ENCODE measurements at places on chromosomes 1 and 21.
A peak's percentile ranks its signal among the peaks of the same experiment; 100 is the strongest.

DNA sequence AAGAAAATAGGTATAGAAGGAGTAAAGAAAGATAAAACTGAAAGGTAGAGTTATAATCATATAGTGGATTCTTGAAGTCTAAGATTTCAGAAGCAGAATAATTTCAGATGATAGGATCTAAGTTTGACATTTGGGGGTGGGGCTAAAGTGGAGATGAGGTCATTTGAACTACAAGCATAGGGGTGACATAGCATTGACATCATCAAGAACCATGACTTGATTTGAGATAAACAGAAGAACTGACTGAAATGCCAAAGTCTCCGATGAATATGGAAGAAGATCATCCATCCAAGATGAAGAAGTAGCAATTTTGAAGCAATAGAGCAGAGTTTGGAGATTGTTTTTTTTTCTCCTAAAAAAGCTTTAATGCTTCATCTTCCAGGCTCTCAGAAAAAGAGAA lies 122.3 kb downstream of the MACF1 start:
- DNase-seq: no peak

DNA sequence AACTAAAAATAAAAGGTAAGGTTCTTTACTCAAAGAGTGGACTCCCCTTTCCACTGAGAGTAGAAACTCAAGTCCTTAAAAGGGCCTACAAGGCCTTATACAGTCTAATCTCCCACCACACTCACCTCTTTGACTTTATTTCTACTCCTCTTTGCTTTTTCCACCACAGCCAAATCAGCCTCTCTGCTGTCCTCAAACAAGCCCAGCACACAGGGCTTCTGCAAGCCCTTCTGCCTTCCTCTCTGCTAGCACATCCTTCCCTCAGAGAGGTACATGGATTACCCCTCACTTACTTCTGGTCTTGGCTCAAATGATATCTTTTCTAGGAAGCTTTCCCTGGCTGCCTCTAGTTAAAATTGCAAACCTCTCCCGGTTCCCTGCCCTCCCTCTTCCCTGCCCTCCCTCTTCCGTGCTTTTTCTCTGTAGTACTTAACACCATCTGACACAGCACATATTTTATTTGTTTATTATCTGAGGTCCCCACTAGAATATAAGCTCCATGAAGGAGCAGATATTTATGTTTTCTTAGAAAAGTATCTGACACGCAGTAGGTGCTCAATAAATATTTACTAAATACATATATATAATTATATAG lies 1.7 kb downstream of the LYST start:
- no peak for DNase-seq

- no peak for DNase-seq
These were observed 35.7 kb downstream of the TENT5C start for GRCh38 chr1:117641536-117641935.

DNA sequence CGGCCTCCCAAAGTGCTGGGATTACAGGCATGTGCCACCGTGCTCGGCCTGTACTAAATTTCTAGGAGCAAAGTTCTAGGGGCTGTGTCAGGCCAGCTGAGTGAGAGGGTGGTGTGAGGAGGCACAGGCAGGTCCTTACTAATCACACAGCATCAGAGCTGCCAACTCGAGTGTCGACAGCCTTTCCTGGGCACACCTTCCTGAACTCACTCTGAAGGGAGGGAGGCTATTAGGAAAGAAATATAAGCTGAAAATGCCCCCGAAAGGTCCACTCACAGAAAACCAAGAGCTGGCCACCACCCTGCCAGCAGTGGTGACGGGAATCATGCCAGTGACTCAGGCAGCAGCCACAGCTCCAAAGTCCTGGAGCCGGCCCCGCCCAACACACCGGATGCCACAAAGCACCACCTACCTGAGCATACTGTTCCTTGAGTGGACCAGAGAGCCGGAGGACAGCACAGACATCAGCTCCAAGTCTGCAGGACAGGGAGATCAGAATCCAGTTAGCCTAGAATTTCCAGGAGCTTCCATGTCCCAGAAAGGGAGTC lies 4.5 kb downstream of the PMVK start:
- DNase-seq: no peak

- DNase-seq: no peak
These were observed 147.8 kb upstream of the MAP1LC3C start for GRCh38 chr1:242146652-242147051.

DNA sequence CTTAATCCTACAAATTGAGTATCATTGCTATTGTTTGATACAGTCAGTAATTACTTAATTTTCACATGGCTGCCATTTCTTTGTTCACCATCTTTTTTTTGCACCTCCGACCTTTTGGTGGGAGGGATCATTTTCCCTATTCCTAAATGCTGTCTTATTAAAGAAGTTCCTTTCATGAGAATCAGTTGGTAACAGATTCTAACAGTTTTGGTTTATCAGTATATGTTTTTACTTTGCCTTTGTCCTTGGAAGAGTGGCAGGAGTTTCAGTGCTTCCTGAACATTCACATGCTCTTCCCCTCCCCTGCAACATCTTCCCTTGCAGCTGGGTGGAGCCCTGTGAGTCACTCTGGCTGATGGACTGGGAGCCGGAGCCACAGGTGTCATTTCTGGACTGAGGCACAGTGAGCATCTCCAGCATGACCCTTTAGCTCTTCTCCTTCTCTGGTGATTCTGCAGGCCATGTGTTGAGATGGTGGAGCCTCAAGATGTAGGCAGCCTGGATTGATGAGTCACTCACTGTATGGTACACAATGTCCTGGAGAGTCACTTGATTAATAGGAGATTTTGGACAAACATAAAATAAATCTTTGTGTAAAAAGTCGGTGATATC lies 217.7 kb downstream of the URB2 start:
- DNase-seq: peak; percentile 27

DNA sequence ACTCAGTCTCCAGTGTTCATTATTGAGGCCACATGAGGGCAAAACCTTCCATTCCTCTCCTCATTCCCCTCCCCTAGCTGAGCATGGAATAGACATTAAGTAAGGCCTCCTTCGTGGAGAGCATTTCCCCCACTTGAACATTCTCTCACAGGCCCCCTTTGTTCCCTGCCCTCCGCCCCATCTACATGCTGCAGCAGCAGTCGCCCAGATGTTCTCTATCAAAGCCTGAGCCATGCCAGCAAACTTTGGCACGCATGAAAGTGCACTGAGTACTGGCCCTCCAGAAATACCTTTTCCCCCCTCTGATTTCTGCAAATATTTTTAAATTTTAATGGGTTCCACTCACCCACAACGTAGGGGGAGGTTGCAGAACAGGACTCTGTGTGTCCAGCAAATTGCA lies 20.9 kb upstream of the GORAB start:
- no peak for DNase-seq

- no peak for DNase-seq
These were observed 33.6 kb downstream of the COL18A1 start for GRCh38 chr21:45438391-45439145.

DNA sequence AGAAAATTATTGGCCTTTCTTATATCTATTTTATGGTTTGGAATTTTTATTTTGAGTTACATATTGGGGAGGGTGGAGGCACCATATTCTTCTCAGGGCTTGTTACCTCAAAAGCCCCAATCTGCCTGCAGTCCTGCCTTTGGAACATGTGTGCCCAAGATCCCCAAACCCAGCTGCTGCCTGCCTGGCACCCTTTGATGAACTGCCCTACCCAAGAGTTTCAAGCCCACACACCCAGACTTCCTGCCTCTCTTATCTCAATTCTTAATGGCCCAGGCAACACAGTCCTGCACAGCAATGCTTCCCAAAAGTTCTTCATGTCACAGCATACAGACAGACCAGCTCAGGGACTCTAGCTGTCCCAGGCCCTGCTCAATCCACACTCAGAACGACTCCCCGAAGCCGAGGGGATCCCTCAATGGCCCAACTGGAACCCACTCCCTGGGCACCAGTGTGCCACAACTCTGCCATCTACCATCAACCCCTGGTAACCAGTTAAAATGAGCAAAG lies 19.2 kb downstream of the OLFML2B start:
- DNase-seq: no peak

DNA sequence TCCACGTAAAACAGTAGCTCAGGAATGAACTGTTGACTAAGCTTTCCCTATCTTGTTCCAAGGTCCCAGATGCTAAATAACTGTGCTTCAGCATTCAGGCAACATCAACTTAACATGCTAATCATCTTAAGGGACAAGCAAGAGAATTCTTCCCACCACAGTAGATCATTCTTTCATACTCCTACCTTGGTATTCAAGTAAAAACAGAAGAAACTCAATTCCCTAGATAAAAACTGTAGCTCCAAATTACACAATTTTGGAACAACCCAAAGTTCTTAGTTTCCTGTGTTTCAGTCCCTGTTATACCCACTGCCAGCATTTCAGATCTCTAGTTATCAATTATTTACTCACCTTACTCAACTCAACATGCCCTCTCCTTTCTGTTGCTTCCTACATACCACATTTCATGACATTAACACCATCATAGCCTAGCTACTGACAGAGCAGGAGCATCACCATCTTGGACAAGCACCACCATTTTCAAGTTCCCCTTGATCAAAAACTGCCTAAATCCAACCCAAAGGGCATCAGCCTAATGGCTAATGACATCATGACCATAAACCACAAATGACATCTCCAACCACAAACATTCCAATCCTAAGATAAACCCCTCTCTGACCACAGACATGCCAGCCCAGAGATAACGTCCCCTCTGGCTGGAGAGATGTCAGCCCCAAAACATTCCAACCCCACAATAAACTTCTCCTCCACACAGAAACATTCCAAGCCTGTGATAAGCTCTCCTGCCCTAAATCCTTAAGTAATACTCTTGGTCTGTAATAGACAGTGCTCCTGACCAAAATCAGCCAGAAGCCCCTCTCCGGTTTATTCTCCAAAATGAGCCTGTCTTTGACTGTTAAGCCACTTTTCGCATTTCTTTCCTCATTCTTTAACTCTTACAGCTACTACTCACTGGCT lies 191.2 kb downstream of the RERE start:
- no peak for DNase-seq

- no peak for DNase-seq
These were observed 41.5 kb downstream of the LHX4 start for GRCh38 chr1:180271272-180272255.

- no peak for DNase-seq
These were observed 37.6 kb upstream of the HMCN1 start for GRCh38 chr1:185696422-185697150.

GRCh38 chr1:157472056-157472701 lies 80.1 kb downstream of the FCRL5 start:
- no peak for DNase-seq

GRCh38 chr1:196685506-196685905 lies 33.7 kb downstream of the CFH start:
- no peak for DNase-seq

- DNase-seq: no peak
These were observed 19.6 kb upstream of the PIK3R3 start for GRCh38 chr1:46152016-46152415.

DNA sequence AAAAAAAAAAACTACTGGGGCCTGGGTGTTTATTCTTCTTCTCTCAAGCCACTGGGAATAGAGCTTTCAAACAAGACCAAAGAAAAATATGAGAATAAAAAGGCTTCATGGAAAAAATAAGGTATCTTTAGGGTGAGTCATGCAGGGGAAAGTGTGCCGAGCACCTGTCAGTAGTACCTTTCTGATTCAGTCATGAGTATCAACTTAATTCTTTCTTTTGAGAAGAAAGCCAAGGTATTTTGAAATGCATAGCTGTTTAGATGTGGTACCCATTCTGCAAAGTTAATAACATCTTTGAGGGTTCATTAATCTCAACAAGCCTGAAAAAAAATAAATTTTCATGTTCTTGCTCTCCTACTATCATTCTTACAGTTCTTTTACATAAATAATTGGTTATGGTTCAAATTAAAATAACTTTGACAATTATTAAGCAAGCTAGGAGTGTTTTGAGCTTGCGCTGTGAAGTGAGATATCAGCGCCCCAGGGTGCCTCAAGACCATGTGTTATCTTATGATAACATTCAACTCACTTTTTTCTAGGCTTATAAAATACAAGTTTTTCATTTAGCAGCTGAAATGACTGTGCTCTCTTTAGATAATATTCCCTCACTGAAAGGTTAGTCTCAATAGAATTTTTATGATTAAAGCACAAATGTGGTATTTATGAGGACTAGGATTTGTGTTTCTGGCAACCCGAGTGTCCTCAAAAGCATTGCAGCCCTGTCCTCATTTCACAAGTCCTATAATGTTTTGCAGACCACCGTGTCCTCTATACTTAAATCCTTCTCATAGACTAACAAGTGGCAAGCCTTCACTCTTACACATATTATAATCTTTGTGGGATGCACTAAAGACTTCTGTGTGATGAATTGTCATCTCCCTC lies 138.6 kb downstream of the SLC44A5 start:
- DNase-seq: no peak

DNA sequence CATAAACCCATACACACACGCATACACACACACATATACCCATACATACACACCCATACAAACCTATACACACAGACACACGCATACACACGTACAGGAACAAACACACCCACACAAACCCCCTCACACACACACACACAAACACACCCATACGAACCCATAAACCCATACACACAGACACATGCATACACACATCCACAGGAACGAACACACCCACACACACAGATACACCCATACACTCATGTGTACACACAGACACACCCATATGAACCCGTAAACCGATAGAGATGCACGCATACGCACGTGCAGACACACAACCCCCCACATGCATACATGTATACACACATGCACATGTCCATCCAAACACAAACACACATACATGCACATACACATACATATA lies 9.5 kb downstream of the WNT9A start:
- DNase-seq: no peak

DNA sequence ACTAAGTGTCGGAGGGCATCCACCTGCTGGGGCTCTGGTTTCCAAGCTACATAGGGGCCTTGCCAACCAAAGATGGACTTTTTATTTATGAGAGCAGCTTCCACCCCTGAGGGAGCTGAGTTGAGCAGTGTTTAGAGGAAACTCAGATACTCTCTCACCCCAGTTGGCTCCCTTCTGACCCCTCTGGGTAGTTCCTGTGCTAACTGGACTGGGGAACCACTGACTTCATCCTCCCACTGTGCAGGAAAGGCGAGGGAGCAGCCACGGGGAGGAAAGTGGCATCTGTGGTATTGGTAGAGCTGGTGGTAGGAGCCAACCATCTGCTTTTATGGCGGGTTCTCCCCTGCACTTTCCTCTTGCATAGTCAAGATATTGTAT lies 70.4 kb downstream of the MPZL1 start:
- no peak for DNase-seq

DNA sequence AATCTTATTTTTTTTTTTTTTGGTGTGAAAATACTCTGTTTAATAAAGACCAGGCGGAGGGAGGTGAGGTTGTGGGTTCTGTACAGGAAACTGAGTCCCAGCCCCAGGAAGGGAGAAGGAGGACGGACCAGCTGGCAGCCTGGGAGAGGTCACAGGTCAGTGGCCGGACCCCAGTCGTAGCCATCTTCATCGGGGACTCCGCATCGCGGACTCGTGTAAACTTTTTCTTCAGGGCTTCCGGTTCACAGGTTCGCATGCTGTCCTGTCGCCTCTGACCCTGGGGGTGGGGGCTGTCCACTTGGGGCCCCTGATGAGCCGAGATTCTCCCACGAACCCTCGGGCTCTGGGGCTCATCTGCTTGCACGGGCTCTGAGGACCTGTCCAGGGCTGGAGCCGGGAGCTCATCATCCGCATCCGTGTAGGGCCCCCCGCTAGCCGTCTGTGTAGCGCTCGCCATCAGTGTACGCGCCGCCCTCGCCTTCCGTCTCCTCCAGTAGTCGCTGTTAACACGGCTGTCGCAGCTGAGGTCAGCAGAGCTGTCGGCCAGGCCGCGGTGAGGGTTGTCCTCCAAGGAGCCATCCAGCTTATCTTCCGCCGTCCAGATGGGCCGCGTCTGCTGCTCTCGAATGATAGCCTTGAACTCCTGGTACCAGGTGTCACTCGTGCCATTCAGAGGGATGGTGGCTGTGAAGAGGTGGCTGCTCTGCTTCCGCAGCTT lies 975.7 kb upstream of the PRMT6 start:
- no peak for DNase-seq

Measured in NCI-H1436 treated with DMSO at 0.1 percent for 48 hours (cell line).